Activated CD4-positive, alpha-beta T cell treated with anti-CD3 and anti-CD28 coated beads, Interleukin-2, amount 50 U/mL, for 24 hours (primary cell): ENCODE measurements at places on chromosomes 2 and 18.

GRCh38 chr2:650343-651310, 26.6 kb downstream of the TMEM18 start:
- DNase-seq = no peak

- DNase-seq = no peak
Observed at GRCh38 chr2:212227755-212228154, 310.8 kb downstream of the ERBB4 start.

GRCh38 chr2:96521219-96521618, 15.3 kb upstream of the ARID5A start:
- DNase-seq = no peak

- no peak for DNase-seq
Observed at GRCh38 chr2:234071664-234072063, 21.2 kb downstream of the SPP2 start.

GRCh38 chr2:64928813-64929212, 60.4 kb upstream of the SLC1A4 start:
- DNase-seq = no peak

DNA sequence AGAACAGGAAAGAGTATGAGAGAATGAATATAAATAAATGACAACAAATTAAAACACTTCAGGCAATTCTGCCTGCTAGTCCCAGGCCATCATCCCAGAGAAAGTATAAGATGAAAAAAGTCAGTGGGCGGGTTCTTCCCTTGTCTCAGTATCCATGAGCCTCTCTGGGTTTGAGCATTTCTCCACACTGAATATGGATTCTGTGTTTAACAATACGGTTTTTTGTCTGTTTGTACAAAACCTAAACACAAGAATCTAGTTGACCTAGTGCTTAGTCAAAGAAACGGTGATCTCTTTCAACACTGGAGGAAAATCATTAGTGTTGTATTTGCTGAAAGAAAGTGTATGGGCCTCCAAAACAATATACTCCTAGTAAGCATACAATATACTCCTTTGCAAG, 10.0 kb downstream of the SUCLG1 start:
- DNase-seq = no peak

GRCh38 chr2:241163601-241164118, 13.4 kb downstream of the PPP1R7 start:
- no peak for DNase-seq
